ENCODE measurements at places on chromosomes 5 and 9. TPM values are rescaled to one million over a fixed set of nuclear protein-coding genes. Genes with fewer than 3 reads are reported as not detected.

MEIKIN gene
- total RNA-seq: not detected

CNTNAP3B gene
- total RNA-seq: 14.2 TPM

SLF1 gene
- total RNA-seq: 8.5 TPM

NEURL1B gene
- 0.40 TPM for total RNA-seq

ADAMTS16 gene
- 0.65 TPM for total RNA-seq

PKD2L2 gene
- 0.43 TPM for total RNA-seq

CDC20B gene
- total RNA-seq: 0.49 TPM

BDP1 gene
- total RNA-seq: 25.5 TPM

MATR3 gene
- 462 TPM for total RNA-seq

ANXA1 gene
- 394 TPM for total RNA-seq

ADAMTSL1 gene
- total RNA-seq: 18.6 TPM

COL5A1 gene
- 4.3 TPM for total RNA-seq

ARL14EPL gene
- not detected for total RNA-seq

IL4 gene
- total RNA-seq: not detected

SPINK5 gene
- total RNA-seq: 0.05 TPM

SEMA5A gene
- total RNA-seq: 43.4 TPM

LIX1 gene
- total RNA-seq: 2.3 TPM

SLC36A3 gene
- 0.05 TPM for total RNA-seq

Data from motor neuron (in vitro differentiated cells).